Lung (tissue), 17 donors: ENCODE measurements at places on chromosomes 6 and 20. TPM values are rescaled to one million over a fixed set of nuclear protein-coding genes. Genes with fewer than 3 reads are reported as not detected.

DNA sequence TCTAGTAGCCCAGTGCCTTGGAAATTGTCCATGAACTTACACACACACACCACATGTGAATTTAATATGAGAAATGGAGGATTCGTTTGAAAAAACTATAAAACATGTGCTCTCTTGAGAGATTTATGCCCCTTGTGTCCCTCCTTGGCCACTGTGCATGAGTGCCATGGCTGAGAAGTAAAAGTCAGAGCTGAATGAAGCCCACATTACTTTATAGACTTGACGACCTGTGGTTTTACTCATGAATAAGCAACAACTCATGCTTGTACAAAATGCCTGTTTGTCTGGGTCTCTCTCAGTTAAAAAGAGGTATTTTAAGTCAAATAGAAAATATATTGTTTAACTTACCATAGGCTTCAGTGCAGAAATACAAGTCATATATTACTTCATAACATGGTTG is 102.7 kb downstream of the KCNQ5 start:
- no peak overlapping the region for H3K27ac ChIP-seq
- H3K27me3 ChIP-seq: no peaks in the 10 kb centered on the region
- H3K4me3 ChIP-seq: no peak overlapping the region

DNA sequence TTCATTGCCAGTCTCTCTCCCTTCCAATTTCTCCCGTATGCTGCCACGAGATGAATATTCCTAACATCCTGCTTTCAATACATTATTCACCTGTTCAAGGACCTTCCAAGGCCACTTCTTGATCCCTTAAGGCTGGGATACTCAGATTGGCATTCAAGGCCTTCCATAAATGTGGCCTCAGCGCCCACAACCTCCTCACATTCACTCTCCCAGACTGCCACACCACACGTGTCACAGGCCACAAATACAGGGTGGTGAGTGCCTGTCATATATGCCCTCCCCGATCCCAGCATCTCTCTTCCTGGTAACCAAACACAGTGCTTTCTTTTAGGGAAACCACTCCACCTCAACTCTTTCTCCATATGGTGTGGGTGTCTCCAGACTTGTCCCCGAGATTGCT is 55.5 kb downstream of the TTI1 start:
- no peaks in the 10 kb centered on the region for H3K36me3 ChIP-seq
- no peaks in the 10 kb centered on the region for H3K4me1 ChIP-seq
- no peak overlapping the region for H3K4me3 ChIP-seq
- H3K27ac ChIP-seq: no peak overlapping the region

- no peak for DNase-seq
- no peaks in the 10 kb centered on the region for H3K4me1 ChIP-seq
- H3K36me3 ChIP-seq: no peaks in the 10 kb centered on the region
- no peak overlapping the region for H3K27ac ChIP-seq
These were observed 35.3 kb downstream of the GNAS-AS1 start for GRCh38 chr20:58815448-58815847.

- no peaks in the 10 kb centered on the region for H3K36me3 ChIP-seq
- DNase-seq: no peak
- H3K27me3 ChIP-seq: no peaks in the 10 kb centered on the region
- H3K27ac ChIP-seq: no peak overlapping the region
These were observed 22.1 kb downstream of the RPP40 start for GRCh38 chr6:4981761-4982160.

- peak overlapping the region; percentile 86 for H3K4me3 ChIP-seq
- H3K36me3 ChIP-seq: no peaks in the 10 kb centered on the region
- peaks cover 8% of the 10 kb centered on the region for H3K4me1 ChIP-seq
- H3K27me3 ChIP-seq: no peaks in the 10 kb centered on the region
- peak overlapping the region; percentile 94 for H3K27ac ChIP-seq
These were observed 802 bp downstream of the HDAC2 start for GRCh38 chr6:113969888-113970804.

DNA sequence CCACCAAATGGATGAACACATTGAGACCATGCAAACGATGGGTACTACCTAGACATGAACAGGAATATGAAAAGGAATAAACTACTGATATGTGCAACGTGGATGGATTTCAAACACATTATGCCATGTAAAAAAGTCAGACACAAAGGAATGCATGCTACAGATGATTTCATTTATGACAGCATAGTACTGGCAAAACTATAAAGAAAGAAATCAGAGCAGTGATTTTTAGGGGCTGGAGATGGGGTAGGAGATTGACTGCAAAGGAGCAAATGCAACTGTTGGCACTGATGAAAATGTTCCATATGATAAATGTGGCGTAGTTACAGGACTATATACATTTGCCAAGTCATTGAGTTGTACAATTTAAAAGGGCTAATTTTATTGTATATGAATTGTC is 13.4 kb upstream of the COL12A1 start:
- peaks cover 56% of the 10 kb centered on the region for H3K4me1 ChIP-seq
- H3K36me3 ChIP-seq: no peaks in the 10 kb centered on the region
- H3K4me3 ChIP-seq: no peak overlapping the region
- H3K27me3 ChIP-seq: no peaks in the 10 kb centered on the region
- H3K27ac ChIP-seq: no peak overlapping the region

Gene NRSN1
- total RNA-seq: 0.17 TPM

Gene SIRPG
- 0.28 TPM for total RNA-seq

Gene CCM2L
- 12.8 TPM for total RNA-seq

Gene AIF1
- total RNA-seq: 38.7 TPM
